Stimulated activated CD4-positive, alpha-beta T cell treated with anti-CD3 and anti-CD28 coated beads, Interleukin-1b, Interleukin-23, amount 100 ng/mL, for 1 hour (primary cell): ENCODE measurements at places on chromosomes 5 and 9.

DNA sequence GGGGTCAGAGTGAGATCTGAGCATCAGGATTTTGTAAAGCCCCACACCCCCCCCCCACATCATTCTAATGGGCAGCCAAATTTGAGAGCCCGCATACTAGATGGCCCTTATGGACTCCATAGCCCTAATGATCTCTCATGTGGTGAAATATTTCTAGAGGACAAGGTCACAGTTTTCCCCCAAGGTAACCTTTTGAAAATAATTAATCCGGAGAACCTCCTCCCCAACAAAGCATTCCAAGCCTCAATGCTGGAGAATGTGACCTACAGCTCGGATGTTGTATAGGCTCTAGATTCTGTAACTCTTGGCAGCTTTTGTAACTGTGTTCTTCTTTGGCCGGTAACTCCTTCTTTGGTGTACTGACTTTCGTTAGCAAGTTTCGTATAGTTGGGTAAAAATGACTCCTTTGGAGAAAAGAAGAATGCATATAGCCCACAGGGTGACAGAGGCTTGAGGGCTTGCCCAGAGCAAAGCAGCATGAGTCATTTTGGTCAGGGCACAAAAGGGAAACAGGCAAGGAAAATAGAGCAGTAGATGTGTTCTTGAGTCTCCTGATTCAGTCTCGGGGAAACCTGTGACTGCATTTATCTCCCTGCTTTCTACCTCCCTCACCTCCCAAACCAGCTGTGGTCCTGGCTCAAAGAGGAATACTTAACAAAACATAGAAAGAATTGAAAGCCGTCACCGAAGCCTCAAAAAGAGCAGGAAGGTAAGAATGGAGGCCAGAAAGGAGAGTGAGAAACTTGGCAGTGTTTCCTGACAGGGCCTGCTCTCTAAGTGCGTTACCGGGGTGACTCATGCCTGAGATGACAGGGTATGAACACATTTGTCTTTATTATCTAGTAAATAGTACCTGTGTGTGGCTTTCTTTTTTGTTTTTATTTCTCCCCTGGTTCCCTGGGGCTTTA is 6.6 kb upstream of the XPA start:
- no peak for DNase-seq

DNA sequence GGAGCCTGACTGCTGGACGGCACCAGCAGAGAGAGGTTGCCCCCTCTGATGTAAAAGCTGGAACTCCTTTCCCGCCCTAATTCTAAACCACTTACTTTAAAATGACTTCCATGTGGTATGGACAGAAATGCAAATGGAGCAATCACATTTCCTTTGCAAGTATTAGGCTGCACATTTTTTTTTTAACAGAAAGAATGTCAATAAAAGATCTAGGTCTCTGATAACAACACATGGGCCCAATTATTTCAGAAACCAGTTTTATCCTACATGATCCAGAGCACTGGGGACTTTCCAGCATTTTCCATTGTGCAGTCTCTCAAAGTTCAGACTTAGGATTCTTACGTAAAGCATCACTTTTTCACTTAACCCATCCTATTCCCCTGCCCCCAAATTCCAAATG is 203.7 kb downstream of the NXNL2 start:
- DNase-seq, result no peak

DNA sequence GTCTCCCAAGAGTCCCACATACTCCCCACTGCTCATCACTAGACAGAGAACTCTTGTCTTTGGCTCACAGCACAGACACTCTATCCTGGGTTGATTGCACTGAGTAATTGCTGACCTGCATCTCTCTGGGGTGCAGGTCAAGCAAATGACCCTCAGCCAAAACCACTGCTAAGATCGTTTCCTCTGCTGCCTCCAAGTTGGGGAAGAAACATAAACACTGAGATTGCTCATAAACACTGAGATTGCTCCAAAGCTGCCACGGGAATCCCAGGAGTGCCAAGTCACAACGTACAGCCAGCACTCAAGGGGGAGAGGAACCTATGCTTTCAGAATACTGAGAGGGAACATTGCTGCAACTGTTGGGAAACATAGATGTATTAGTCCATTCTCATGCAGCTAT is 1402.1 kb upstream of the ACO1 start:
- DNase-seq, result no peak

GRCh38 chr9:6758248-6758497 is 400 bp downstream of the KDM4C start:
- DNase-seq, result no peak

DNA sequence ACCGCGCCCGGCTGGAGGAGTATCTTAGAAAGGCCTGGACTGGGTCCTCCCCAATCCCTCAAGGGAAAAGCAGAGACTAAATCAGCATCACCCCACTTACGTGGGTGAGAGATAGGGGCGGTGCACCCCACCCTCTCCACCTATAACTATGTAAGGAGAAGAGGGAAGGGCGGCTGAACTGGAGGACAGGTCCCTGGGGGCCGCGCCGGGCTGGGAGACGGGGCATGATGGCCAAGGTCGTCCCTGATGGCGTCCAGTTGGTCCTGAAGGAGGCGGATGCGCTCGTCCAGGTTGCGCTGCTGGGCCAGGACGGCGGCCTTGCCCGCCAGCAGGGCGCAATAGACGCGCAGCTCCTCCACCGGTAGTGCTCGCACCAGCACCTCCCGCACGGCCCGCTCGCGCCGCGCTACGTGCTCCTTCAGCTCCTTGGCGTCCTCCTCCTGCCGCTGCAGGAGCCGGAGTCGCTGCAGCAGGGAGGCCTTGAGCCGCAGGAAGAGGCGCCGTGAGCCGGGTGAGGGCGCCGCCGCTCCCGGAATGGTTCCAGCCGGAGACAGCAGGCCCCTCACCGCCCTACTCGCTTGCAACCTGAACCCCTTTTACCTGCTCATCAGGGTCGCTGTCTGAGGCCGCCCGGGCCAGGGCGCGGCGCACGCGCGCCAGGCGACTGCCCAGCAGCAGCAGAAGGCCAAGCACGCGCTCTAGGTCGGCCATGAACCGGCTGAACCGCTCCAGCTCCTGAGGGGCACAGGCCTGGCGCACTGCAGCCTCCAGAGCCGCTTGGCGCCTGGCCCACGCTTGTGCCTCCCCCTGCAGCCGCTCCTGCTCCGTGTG is 7.6 kb downstream of the SHROOM1 start:
- no peak for DNase-seq

DNA sequence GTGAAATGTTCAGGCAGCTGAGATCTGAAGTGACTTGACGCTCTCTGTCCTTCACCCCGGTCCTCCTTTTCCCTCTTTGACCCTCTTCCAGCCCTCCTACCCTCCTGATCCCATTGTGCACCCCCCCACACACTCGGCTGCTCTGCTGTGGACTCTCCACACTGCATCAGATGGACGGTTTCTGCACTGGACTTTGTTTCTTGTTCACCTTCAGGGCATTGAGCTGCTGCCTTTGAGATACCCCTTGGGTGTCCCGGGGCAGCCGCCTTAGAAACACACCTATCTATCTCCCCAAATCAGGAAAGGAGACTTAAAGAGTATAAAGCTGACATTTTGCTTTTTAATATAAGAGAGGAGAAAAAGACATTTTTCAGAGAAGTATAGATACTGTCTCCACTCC is 27.5 kb downstream of the AMBP start:
- no peak for DNase-seq

GRCh38 chr9:117156771-117157535 is 257.9 kb downstream of the ASTN2 start:
- DNase-seq, result no peak

GRCh38 chr5:96150007-96150406 is 188.4 kb upstream of the ELL2 start:
- DNase-seq, result no peak

- no peak for DNase-seq
Measured at GRCh38 chr5:120093178-120093577, 370.9 kb upstream of the PRR16 start.

DNA sequence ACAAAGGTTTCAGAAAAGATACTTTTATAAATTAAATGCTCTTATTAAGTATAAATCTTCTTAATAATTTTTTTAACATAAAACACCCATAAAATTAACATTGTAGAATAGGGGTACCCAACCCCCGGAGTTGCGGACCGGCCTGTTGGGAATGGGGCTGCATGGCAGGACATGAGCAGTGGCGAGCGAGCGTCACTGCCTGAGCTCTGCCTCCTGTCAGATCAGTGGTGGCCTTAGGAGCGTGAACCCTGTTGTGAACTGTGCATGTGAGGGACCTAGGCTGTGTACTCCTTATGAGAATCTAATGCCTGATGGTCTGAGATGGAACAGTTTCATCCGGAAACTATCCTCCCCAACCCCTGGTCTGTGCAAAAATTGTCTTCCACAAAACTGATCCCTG is 35.3 kb downstream of the CLINT1 start:
- no peak for DNase-seq

GRCh38 chr5:28743025-28743715 is 1704.8 kb upstream of the CDH9 start:
- DNase-seq, result no peak

- no peak for DNase-seq
Measured at GRCh38 chr9:138119202-138120027, 241.8 kb downstream of the CACNA1B start.

DNA sequence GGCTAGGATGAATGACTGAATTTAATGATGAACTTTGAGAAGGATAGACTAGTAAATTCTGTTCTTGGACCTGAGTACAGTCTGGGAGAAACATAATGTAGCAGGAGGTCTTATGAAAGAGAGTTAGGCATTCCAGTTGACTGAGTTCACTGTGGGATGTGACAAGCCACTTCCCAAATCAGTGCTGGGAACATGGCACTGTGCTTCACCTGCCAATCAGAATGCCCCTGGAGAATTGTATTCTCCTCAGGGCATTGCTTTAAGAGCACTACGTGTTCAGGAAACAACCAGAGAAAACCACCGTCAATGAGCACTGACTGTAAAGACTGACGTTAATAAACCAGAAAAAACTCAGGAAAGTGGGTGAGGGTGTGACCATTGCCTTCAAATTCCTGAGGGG is 1.2 kb downstream of the CCDC107 start:
- DNase-seq, result no peak

DNA sequence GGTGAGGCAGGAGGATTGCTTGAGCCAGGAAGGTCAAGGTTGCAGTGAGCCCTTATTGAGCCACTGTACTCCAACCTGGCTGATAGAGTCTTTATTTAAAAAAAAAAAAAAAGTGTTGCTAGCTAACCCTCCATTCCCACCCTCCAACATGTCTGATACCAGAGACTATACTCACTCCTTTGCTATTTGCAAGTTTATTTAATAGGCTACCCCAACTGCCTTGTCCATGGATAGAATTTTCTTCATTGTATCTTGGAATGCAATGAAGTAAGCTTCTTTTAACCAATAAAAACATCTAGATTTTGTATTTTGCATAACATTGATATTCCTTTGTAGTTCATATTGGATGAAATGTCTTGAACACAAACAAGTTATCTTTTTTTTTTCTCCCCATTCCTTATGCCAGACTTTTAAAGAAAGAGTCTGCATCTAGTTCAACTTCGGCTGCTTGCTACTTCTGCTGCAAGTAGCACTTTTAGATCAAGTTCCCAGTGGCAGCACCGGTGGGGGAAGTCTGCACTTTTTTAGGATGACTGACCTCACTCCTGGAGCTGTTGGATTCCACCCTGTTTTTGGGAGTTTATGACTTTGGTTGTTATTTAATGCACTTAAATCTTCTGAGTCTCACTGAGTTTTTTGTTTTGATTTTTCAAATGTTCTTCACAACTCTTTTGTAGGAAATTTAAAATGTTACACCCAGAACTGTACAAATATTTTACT is 112.5 kb downstream of the UHRF2 start:
- DNase-seq, result no peak

- DNase-seq, result no peak
Measured at GRCh38 chr5:1955586-1955985, 72.9 kb upstream of the IRX4 start.

DNA sequence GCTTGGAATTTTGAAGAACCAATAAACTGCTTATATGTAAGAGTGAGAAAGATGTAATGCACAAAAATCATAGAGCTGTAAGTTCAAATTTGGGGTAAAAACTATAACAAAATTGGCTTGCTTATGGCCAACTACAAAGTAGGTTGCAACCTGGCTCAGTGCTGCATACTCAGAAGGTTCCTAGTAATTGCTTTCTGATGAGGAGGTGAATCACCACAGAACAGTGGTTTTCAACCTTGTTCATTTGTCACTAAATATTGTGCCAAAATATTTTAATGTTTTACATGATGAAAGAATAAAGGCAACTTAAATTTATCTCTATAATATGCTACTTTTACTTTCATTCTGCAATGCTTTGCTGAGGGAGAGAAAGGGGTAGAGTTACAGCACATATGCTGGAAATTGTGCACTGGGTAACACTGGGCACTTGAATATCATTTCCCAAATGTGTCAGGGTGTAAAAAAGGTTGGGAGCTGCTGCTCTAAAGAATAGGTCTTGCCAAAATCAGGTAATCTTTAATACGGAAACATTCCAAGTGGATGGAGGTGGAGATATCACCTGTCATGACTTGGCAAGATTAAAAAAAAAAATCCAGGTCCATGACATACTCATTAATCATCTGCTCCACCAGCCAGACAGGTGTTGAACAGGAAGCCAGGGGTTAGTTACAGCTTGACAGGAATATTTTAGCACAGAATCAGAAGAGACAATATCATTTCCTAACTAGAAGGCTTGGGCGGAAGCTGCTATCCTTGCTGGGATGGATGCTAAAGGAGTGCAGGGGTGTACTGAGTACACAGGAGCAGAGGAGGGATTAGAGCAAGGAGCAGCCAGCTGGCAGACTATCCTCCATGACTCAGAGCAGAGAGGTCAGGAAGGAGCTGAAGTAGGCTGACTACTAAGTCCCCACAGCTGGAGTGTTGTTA is 34.6 kb upstream of the CCL21 start:
- no peak for DNase-seq
